Large intestine (tissue), 12 donors: ENCODE measurements at places on chromosomes 2 and 18.

DNA sequence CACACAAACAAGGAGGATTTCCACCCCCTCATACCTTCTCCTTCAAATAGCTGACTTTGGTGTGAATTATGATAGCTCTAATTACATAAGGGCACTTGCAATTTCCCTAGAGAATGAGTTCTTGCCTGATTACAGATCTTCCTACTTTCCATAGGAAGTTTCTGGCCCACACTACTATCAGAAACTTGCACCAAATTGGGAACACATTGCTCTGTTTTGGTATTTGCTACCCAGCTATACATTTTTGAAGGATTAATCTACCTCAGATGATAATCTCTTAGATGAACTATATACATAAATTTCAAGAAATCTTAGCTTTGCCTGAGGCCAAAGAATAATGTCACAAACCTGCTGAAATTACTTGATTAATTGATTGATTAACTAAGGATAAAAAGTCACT, 4.9 kb downstream of the DCC start:
- DNase-seq = no peak

GRCh38 chr2:159035790-159036411, 67.5 kb downstream of the TANC1 start:
- peak; percentile 75 for DNase-seq

DNA sequence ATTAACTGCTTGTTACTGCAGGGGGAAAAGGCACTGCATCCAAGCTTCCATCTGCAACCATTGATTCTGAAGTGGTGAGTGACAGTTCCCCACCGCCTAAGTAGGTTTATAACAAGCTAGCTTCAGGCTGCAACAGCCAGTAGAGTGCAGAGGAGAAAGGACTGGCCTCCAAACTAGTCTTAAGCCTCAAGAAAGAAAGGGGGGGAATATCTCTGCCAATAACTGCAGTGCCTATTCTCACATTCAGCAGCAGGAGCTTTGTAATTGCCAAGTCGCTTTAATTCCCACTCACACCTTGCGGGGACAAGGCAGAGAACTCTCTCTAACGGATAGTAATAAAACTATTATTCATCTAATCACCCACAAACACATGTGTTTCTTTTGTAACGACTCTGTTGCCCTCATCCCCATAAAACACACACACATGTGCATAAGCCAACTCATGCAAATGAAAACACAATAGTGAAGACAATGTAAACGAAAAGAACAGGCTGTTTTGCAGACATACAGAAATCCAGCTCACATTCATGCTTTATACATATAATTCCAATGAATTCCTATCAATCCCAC, 1963.3 kb upstream of the PIK3C3 start:
- no peak for DNase-seq

DNA sequence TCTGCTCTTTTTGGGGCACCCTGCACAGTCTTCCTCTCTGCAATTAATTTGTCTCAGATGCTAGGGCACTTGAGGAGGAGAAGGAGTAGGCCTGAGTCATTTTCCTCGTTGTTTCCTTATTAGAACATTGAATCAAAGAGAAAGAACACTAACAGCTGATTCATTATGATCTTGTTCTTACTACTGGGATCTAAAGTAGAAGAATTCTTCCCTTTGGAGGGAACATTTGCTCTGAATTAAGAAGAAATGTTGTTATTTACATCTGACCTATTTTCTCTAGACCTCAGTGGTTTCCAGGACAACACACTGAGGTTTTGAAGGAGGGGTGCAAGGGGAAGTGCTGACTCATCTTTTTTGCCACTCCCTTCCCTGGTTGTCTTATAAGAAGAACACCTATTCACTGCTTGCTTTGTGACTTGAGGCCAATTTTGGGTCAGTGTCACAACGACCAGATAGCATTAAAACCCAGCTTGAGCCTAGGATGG, 24.3 kb upstream of the STAT1 start:
- DNase-seq = no peak

- DNase-seq = no peak
Measured at GRCh38 chr2:101722864-101723263, 25.4 kb downstream of the MAP4K4 start.
